ENCODE measurements at places on chromosomes 2 and 18. TPM values are rescaled to one million over a fixed set of nuclear protein-coding genes. Genes with fewer than 3 reads are reported as not detected.

GRCh38 chr2:71299507-71299906 is 32.1 kb upstream of the ZNF638 start:
- H3K36me3 ChIP-seq, result no peaks in the 10 kb centered on the region
- H3K27me3 ChIP-seq, result no peaks in the 10 kb centered on the region
- no peaks in the 10 kb centered on the region for H3K4me1 ChIP-seq
- no peak overlapping the region for H3K4me3 ChIP-seq
- no peak overlapping the region for H3K27ac ChIP-seq

- no peak overlapping the region for H3K27ac ChIP-seq
- no peaks in the 10 kb centered on the region for H3K36me3 ChIP-seq
- no peaks in the 10 kb centered on the region for H3K4me1 ChIP-seq
- H3K27me3 ChIP-seq, result no peaks in the 10 kb centered on the region
- H3K4me3 ChIP-seq, result no peak overlapping the region
Measured at GRCh38 chr2:13968811-13969210, 663.7 kb upstream of the LRATD1 start.

- peaks cover 6% of the 10 kb centered on the region for H3K36me3 ChIP-seq
- no peak overlapping the region for H3K27ac ChIP-seq
- H3K27me3 ChIP-seq, result peaks cover 3% of the 10 kb centered on the region
- DNase-seq, result no peak
- H3K4me3 ChIP-seq, result no peak overlapping the region
- no peaks in the 10 kb centered on the region for H3K4me1 ChIP-seq
Measured at GRCh38 chr18:13547347-13547746, 179.0 kb downstream of the FAM210A start.

Gene SNTG2
- total RNA-seq, result 7.7 TPM

GRCh38 chr2:239818531-239819011 is 206.6 kb downstream of the NDUFA10 start:
- peak; percentile 12 for DNase-seq
- no peak overlapping the region for H3K4me3 ChIP-seq
- no peaks in the 10 kb centered on the region for H3K36me3 ChIP-seq
- peaks cover 16% of the 10 kb centered on the region for H3K4me1 ChIP-seq
- peaks cover 10% of the 10 kb centered on the region for H3K27me3 ChIP-seq

DNA sequence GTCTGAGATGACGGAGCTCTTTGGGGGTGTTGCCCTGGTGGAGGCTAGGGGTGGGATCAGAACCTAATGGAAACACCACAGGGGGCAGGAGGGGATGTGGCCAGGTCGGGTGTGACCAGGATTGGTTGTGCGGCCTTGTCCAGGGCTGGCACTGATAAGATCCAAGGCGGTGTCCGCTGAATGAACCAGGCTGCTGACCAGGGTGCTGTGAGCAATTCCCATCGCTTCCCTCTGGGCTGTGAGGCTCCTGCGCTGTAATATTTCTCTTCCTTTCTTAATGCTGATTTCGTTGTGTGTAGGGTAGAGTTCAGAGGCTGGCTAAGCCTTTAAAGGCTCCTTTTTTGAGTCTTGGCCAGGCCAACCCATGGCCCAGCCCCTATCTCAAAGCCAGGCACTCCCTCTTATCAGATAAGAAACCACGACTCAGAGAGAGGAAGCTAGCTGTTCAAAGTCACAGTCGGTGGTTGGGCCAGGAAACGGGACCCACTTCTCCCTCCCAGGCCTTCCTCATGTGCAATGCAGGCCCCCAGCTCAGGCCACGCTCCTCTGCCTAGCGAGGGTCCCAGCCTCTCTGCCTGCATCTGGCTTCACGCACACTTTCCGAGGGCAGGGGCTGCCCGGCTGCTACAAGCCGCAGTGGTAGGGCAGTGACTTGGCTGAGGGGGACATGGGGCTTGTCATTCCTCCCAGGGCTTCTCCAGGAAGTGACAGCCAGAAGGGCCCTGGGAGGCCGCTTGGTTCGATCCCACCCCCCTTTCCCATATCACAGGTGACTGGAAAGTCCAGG is 26.0 kb upstream of the FOSL2 start:
- DNase-seq, result no peak
- H3K27ac ChIP-seq, result no peak overlapping the region
- no peaks in the 10 kb centered on the region for H3K4me1 ChIP-seq

- peaks cover 7% of the 10 kb centered on the region for H3K27me3 ChIP-seq
- peaks cover 13% of the 10 kb centered on the region for H3K36me3 ChIP-seq
- H3K27ac ChIP-seq, result no peak overlapping the region
- H3K4me1 ChIP-seq, result no peaks in the 10 kb centered on the region
Measured at GRCh38 chr18:22412176-22412911, 5.4 kb downstream of the CTAGE1 start.

DNA sequence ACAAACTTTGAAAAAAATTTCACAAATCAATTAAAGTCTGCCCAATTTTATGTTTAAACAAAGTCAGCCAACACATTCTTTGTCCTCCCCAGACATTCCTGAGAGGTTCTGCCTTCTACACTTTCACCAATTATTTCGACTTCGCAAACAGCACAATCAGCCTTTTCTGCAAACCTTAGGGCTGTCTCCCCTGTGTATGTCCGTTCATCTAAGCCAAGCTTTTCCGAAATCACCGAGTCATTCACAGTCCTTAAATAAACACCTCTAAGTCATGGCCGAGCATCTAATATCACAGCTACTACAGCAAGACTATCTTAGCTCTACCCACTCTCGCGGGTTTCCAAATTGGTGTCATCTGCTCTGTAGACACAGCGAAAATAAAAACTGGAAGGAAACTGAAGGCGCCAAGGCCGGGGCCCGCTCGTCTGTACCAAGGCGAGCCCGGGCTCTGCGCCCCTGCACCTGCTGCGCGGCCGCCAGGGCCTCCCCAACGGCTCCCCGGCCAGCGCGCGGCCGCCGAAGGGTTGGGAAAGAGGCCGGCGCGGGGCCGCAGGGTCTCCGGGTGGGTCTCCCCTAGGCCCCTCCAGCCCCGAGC is 730 bp downstream of the ODC1 start:
- H3K4me1 ChIP-seq, result peaks cover 4% of the 10 kb centered on the region
- no peaks in the 10 kb centered on the region for H3K36me3 ChIP-seq
- H3K27ac ChIP-seq, result peak overlapping the region; percentile 45
- H3K4me3 ChIP-seq, result peak overlapping the region; percentile 94
- peak; percentile 43 for DNase-seq

DNA sequence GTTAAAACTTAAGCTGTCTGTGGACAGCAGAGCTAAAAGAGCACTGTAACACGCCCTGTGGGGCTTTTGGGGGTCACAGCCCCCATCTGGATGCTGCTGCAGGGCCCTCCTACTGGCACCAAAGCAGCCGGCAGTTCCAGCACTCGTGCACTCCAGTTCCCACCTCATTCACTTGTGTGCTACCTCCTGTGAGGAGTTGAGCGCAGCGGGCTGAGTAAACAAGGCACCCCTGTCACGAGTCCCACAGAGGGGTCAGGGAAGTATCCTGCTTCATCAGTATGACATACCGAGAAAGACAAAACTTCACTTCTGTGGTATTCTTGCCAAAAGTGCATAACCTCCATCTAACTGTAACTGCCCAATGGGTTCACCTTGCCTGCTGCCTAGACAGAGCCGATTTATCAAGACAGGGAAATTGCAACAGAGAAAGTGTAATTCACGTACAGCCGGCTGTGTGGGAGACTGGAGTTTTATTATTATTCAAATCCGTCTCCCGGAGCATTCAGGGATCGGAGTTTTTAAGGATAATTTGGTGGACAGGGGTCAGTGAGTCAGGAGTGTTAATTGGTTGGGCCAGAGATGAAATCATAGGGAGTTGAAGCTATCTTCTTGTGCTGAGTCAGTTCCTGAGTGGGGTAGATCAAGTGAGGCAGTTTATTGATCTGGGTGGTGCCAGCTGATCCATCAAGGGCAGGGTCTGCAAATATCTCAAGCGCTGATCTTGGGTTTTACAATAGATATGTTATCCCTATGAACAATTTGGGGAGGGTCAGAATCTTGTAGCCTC is 41.6 kb downstream of the TMEM17 start:
- no peaks in the 10 kb centered on the region for H3K36me3 ChIP-seq
- no peaks in the 10 kb centered on the region for H3K27me3 ChIP-seq
- DNase-seq, result no peak
- no peak overlapping the region for H3K4me3 ChIP-seq

- H3K27ac ChIP-seq, result peak overlapping the region; percentile 95
- peaks cover 11% of the 10 kb centered on the region for H3K36me3 ChIP-seq
- DNase-seq, result no peak
- peaks cover 18% of the 10 kb centered on the region for H3K27me3 ChIP-seq
Measured at GRCh38 chr18:80033181-80034067, 810 bp upstream of the RBFA start.

Gene CGREF1
- 1.3 TPM for total RNA-seq

DNA sequence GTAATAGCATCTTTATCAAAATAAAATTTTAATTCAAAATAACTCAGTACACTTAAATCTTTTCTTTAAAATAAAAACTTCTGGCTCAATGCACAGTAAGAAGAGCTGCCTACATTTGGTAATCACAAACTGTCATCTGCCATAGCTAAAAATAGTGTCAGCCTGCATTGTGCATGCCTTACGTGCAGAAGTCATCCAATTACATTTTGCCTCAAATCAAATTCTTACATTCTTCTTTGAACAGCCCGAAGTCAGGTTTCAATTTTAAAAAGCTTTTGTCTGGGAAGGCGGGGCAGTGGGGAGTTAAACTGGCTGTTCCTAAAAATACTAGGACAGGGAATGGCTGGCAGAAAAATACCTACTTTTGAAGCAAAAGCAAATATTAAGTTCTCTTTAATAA is 51.1 kb downstream of the RTN4 start:
- H3K27me3 ChIP-seq, result peaks cover 3% of the 10 kb centered on the region
- H3K4me1 ChIP-seq, result peaks cover 40% of the 10 kb centered on the region
- H3K36me3 ChIP-seq, result no peaks in the 10 kb centered on the region

Gene HDLBP
- 216 TPM for total RNA-seq

- H3K4me3 ChIP-seq, result no peak overlapping the region
- H3K36me3 ChIP-seq, result no peaks in the 10 kb centered on the region
- H3K27ac ChIP-seq, result no peak overlapping the region
Measured at GRCh38 chr2:8370258-8370802, 311.5 kb upstream of the ID2 start.

DNA sequence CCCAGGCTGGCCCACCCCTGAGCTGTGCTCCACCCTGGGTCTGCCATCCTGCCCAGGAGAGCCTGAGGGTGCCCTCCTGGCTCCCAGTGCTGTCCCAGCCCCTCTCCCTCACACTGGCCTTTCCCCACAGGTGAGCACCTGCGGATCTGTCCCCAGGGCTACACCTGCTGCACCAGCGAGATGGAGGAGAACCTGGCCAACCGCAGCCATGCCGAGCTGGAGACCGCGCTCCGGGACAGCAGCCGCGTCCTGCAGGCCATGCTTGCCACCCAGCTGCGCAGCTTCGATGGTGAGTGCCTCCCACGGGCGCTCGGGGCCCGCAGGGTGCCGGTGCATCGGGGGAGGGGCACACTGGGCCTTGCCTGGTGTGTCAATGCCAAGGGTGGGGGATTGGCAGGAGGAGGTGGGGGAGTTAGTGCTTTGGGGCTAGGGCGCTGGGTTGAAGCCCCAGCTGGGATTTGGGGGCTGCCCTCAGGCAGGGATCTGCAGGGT is 23.5 kb downstream of the GPC1 start:
- peak; percentile 24 for DNase-seq
- peaks cover 28% of the 10 kb centered on the region for H3K27me3 ChIP-seq
- peaks cover 8% of the 10 kb centered on the region for H3K4me1 ChIP-seq
- no peaks in the 10 kb centered on the region for H3K36me3 ChIP-seq

Gene SMYD1
- 0.25 TPM for total RNA-seq

- no peak overlapping the region for H3K4me3 ChIP-seq
- no peak overlapping the region for H3K27ac ChIP-seq
- H3K36me3 ChIP-seq, result no peaks in the 10 kb centered on the region
Measured at GRCh38 chr2:177806025-177806424, 266.6 kb downstream of the PDE11A start.

- H3K27me3 ChIP-seq, result no peaks in the 10 kb centered on the region
- no peak overlapping the region for H3K4me3 ChIP-seq
- H3K36me3 ChIP-seq, result peaks cover 4% of the 10 kb centered on the region
- no peaks in the 10 kb centered on the region for H3K4me1 ChIP-seq
- no peak for DNase-seq
Measured at GRCh38 chr2:10014418-10015190, 28.7 kb upstream of the KLF11 start.

Gene TRPM8
- total RNA-seq, result not detected

DNA sequence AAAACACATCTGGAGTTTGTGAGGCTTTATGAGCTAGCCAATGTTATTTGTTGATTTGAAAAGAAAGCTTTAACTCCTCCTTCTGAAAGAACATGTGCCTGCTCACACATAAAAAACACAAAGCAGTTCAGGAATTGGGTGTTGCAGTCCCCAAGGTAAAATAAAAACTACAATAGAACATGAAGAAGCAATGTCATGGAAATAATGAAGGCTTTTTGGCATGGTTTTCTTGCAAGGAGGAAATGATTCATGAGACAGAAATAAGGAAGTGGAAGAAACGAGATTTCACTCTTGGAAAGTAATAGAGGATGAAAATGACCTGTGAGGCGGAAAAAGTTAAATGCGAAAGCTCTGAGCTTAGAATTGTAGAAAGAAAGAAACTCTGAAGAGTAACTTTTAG is 81.1 kb downstream of the TRIB2 start:
- DNase-seq, result no peak
- H3K27me3 ChIP-seq, result no peaks in the 10 kb centered on the region
- H3K4me3 ChIP-seq, result no peak overlapping the region
- no peak overlapping the region for H3K27ac ChIP-seq
- no peaks in the 10 kb centered on the region for H3K4me1 ChIP-seq

GRCh38 chr2:30979822-30980245 is 158.4 kb downstream of the GALNT14 start:
- no peak overlapping the region for H3K27ac ChIP-seq
- no peak overlapping the region for H3K4me3 ChIP-seq
- peaks cover 2% of the 10 kb centered on the region for H3K4me1 ChIP-seq
- peaks cover 6% of the 10 kb centered on the region for H3K27me3 ChIP-seq
- peaks cover 8% of the 10 kb centered on the region for H3K36me3 ChIP-seq
- DNase-seq, result no peak

DNA sequence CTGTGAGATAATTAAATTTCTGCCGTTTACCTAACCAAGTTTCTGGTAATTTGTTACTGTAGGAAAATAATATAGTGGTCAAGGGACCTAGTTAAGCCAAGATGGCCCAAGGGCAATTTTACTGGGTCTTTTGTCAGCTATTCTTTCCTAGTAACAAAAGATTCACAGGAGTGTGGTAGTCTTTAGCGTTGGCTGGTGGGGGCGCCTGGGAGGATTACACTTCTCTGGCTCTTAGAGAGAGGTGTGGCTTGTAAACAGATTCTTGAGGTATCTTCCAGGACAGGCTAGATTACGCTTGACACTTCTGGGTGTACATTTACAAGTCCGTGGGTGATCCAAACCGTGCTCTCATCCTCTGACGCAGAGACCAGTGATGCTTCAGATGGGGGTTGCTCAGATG is 3.3 kb upstream of the ACOXL start:
- H3K4me3 ChIP-seq, result no peak overlapping the region
- peaks cover 14% of the 10 kb centered on the region for H3K36me3 ChIP-seq
- peaks cover 23% of the 10 kb centered on the region for H3K27me3 ChIP-seq
- no peak for DNase-seq
- no peaks in the 10 kb centered on the region for H3K4me1 ChIP-seq

GRCh38 chr2:192026825-192027120 is 168.0 kb downstream of the TMEFF2 start:
- peak overlapping the region; percentile 83 for H3K27ac ChIP-seq
- peaks cover 5% of the 10 kb centered on the region for H3K36me3 ChIP-seq
- peaks cover 18% of the 10 kb centered on the region for H3K4me1 ChIP-seq
- H3K27me3 ChIP-seq, result peaks cover 3% of the 10 kb centered on the region

GRCh38 chr18:63322908-63323634 is 3.5 kb upstream of the BCL2 start:
- H3K4me3 ChIP-seq, result no peak overlapping the region
- H3K27ac ChIP-seq, result no peak overlapping the region
- peaks cover 8% of the 10 kb centered on the region for H3K4me1 ChIP-seq
- peak; percentile 32 for DNase-seq
- no peaks in the 10 kb centered on the region for H3K36me3 ChIP-seq
